ENCODE measurements at places on chromosomes 7 and 10. TPM values are rescaled to one million over a fixed set of nuclear protein-coding genes. Genes with fewer than 3 reads are reported as not detected.
A peak's percentile ranks its signal among the peaks of the same experiment; 100 is the strongest.

- no peak for DNase-seq
Measured at GRCh38 chr10:2263561-2263960, 526.2 kb upstream of the ADARB2 start.

GRCh38 chr7:22584179-22584578, 84.2 kb upstream of the STEAP1B start:
- no peak for DNase-seq

GRCh38 chr7:99740573-99741440, 5.8 kb upstream of the CYP3A7 start:
- no peak for DNase-seq

GRCh38 chr7:2680792-2681490, 7.1 kb upstream of the AMZ1 start:
- DNase-seq: no peak

DNA sequence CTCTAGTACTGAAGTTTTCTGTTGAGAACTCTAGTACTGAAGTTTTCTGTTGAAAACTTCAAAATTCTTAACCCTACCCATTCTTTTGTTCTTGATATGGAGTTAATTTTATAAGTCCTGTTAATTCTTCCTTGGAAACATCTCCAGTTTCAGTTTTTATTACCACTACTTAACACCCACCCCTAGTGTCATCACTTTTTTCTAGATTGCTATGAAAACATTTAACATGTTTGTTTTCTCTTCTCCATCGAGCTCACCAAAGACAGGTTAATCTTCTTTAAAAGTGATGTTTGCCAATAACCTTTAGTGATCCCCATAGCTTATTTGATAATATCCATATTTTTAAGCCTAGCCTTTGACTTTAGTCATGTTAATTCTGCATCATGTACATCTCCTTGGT, 147.9 kb downstream of the PPP1R9A start:
- no peak for DNase-seq

DNA sequence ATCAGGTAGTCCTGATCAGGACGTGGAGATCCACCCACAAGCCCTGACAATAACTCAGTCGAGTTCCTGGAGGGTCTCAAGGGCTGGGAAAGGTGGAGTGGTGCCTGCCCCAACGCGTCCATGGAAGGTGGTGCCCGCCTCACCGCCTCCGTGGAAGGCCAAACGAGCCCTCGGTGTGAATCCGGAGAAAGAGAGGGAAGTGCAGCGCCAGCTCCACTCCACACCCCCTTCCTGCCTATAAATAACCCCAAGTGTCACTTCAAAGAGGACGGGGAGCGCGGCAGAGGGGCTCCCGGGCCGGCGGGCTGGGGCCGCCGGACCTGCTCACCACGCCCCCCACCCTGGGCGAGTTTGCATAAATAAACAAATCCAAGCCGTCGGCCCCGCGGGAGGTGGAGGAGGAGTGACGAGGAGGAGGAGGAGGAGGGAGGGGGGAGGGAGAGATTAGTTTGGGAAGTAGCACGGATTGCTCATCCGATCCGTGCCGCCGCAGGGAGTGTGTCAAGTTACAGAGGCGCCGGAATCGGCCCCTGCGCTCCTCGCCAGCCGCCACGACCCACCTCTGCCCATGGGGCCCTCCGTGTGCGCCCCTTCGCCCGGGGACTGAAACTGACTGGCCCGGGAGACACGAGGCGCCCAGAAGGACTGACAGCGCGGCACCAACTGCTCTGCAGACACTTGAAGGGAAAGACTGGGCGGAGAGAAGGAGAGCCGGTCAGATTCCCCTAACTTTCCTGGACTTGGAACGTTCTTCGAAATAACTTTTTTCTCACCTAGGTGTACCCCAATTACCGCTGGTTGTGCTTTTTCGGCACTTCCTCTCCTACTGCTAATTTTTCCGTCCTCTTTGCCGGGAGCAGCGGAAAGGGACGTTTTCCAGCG, at the start of gene COL13A1:
Gene COL13A1 (plus strand): TSS at position 473 of the 882 bp plus-strand sequence. CDS start 518 bp downstream, outside the sequence.
- DNase-seq: no peak

DNA sequence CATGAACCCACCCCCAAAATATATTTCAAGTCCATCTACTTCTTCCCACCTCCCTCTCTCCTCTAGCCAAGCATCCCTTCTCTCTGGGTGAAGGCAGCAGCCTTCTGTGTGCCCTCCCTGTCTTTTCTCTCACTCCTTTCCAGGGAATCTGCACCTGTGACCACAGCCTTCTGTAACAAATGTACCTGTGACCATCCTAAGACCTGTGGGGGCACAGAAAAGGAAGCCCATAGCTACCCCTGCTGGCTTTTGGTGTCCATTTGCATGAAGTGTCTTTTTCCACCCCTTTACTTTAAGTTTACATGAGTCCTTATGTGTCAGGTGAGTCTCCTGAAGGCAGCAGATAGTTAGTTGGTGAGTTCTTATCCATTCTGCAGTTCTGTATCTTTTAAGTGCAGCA, 2.0 kb upstream of the TBXAS1 start:
- DNase-seq: no peak

DNA sequence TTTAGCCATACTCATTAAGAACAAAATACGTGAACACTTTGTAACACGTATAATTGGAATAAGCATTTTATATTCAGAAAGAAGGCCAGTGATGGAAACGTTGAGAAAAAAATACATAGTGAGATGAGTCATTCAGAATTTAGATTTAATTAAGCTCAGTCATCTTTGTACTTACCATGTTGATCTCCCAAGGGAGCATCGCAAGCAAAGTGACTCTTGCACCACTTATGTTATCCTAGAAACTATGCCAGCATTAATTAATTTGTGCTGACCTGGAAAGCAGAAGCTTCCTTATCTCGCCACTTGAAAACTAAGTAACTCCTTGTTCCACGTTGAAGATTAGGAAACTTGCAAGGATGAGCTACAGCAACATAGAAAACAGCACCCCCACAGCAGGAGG, 9.7 kb upstream of the MPP7 start:
- DNase-seq: no peak

GRCh38 chr10:133278577-133279265, 2.1 kb upstream of the ADAM8 start:
- peak; percentile 44 for DNase-seq

- no peak for DNase-seq
Measured at GRCh38 chr10:120422457-120422856, 34.6 kb upstream of the PLPP4 start.

DNA sequence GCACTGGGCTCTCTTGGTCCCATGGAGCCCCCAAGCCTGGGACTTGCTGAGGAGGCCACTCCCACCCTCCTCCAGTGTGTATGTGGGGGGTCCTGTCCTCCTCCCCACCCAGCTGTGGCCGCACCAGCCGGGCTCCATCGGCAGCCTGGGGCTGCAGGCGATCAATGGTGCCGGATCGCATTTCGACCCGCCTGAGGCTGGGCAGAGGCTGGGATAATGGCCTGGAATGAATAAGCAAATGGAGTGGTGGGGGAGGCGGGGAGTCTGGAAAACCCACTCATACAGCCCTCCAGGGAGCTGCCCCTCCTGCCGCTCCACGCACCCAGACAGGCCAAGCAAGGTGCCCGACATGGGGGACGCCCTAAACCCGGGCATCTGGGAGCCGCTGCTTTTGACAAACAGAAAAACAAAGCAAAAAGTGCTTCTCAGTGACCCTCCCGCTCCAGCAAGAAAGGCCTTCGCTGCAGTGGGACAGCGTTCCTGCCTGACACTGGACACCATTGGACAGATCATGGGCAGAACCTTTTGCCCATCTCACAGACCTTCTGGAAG, 160.5 kb downstream of the NRF1 start:
- DNase-seq: no peak

DNA sequence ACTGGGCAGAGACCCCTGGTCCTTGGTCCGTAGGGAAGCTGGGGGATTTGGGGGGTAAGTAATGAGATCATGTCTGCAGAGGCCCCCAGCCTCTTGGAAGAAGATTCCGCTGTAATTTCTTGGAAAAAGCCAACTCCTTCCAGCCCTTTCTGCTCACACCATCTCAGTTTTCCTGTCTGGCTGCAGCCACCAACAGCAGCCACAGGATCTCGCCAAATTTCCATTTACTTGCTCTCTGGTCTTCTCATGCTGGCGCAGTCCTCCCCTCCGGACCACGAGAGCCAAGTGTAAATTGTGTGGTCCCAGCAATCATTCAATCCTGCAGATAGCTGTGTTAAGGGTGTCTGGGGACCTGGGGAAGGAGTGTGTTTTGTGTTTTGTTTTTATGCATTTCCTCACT, 49.6 kb downstream of the ASB13 start:
- DNase-seq: no peak

GRCh38 chr7:40714363-40715052, 579.7 kb downstream of the SUGCT start:
- DNase-seq: no peak

DNA sequence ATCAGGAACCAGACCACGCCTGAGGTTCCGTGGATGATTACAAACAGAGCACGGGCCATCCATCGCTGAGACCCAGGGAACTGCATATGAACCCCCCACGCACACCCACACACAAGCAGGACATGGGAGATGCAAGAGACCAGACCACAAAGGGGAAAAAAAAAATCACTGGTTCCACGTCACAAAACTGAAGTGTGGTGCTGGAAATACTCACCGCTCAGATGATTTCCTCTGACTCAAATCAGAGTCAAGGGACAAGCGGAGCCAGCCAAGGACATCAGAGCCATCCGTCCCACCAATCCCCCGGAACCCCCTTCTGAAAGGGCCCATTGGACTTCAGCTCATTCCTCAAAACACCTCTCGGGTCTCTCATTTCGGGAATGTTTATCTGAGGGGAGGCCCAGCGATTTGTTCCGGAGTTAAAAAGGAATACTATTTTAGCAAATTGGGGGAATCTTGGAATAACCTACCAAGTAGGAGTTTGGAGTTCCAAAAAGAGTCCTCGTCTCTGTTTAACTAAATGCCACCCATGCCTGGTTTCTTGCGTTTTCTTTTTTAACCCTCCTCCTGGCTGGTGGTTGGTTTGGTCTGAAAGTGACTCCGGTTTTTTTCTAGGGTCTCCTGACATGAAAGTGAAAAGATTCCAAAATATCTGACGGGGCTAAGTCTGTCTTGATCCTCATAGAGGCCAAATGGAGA, 15.0 kb downstream of the SNX8 start:
- no peak for DNase-seq

Gene FANK1
- 3.2 TPM for total RNA-seq
